ENCODE measurements at places on chromosomes 11 and 22. TPM values are rescaled to one million over a fixed set of nuclear protein-coding genes. Genes with fewer than 3 reads are reported as not detected.

The NRIP3 gene
- not detected for total RNA-seq

The CRYAB gene
- total RNA-seq = not detected

The PKDREJ gene
- total RNA-seq = not detected

The CEP126 gene
- total RNA-seq = 2.5 TPM

The PRR33 gene
- total RNA-seq = not detected

The PNPLA3 gene
- 0.29 TPM for total RNA-seq

Measured in PC-3 (cell line).